Heart left ventricle (tissue), 16 donors: ENCODE measurements at places on chromosomes 12 and 14. TPM values are rescaled to one million over a fixed set of nuclear protein-coding genes. Genes with fewer than 3 reads are reported as not detected.

DNA sequence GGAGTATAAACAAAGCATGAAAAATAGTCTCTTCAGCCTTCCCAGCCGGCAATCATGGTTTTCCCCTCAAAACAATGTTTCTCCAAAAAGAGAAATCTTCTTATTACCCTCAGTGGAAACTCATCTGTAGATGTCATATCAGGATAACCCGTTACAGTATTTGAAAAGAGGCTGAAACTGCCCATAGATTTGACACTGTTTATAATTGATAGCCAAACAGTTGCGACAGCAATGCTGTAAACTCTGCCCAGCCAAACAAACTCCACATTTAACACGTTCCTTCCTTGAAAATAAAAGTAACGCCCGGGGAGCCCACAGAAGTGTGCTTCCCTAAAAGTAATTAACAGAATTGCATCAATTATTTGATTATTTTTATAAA is 201.3 kb upstream of the FOXN3 start:
- no peak for DNase-seq
- no peaks in the 10 kb centered on the region for H3K36me3 ChIP-seq
- peak overlapping the region; percentile 87 for H3K27ac ChIP-seq
- no peaks in the 10 kb centered on the region for H3K27me3 ChIP-seq

DNA sequence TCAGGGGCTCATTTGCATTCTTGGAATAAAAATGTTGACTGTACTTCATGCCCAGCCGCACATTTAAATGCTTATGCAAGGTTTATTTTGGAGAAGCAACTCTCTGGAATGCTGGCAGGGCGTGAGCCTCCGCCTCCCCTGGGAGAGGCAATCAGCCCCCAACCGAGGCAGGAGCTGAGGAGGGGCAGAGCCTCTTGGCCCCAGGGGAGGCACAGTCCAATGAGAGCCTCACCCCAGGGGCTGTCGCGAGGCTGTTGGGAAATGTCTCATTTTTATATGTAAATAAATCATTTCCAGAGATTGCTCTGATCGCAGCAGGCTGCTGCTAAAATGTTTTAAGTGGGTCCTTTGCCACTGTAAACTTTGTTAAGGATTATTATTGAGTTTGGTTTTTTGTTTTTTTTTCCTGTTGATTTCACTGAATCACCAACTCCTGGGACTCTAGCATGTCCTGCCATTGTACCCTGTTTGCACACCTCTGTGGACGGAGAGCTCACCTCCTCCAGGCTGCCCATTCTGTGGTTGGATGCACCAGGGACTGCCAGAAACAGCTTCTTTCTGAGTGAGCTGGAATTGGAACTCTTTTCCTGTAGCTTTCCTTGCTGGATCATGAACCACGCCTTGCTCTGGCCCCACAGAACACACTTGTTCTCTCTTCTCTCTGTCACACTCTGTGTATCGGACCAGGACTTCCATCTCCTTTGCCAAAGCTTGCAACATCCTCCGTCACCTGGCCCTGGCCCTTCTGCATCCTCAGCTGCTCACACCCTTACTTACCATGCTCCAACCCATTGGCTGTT is 46.9 kb upstream of the FAM181A start:
- no peaks in the 10 kb centered on the region for H3K27me3 ChIP-seq
- H3K4me3 ChIP-seq = no peak overlapping the region
- no peaks in the 10 kb centered on the region for H3K36me3 ChIP-seq
- H3K4me1 ChIP-seq = peaks cover 3% of the 10 kb centered on the region

- DNase-seq = no peak
- no peaks in the 10 kb centered on the region for H3K36me3 ChIP-seq
- H3K27ac ChIP-seq = peak overlapping the region; percentile 33
- no peaks in the 10 kb centered on the region for H3K27me3 ChIP-seq
- no peak overlapping the region for H3K4me3 ChIP-seq
- H3K4me1 ChIP-seq = no peaks in the 10 kb centered on the region
Measured at GRCh38 chr14:25037032-25037431, 12.9 kb downstream of the STXBP6 start.

- peaks cover 9% of the 10 kb centered on the region for H3K36me3 ChIP-seq
- H3K27me3 ChIP-seq = no peaks in the 10 kb centered on the region
- peaks cover 32% of the 10 kb centered on the region for H3K4me1 ChIP-seq
Measured at GRCh38 chr12:48351022-48351708, 446 bp upstream of the ZNF641 start.

DNA sequence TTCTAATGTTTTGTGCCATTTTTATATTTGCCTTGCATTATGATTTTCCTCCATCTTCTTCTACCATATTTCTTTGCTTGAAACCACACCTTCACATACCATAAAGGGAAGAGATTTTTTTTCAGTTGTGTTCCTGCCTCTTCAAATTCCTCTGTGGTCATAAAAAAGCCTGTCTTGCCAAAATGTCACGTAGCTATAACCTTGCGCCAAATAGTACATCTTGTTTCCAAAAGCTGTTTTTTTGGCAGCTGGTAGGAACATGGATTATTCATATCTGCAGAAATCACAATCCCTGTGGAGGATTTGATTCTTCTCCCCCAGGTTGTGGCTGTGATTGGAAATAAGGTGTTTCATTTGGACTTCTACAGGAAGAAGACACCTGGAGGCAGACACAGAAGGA is 133.6 kb upstream of the SLC35F4 start:
- no peak overlapping the region for H3K27ac ChIP-seq
- no peaks in the 10 kb centered on the region for H3K4me1 ChIP-seq
- H3K4me3 ChIP-seq = no peak overlapping the region
- no peaks in the 10 kb centered on the region for H3K27me3 ChIP-seq
- H3K36me3 ChIP-seq = no peaks in the 10 kb centered on the region
- no peak for DNase-seq

- H3K36me3 ChIP-seq = no peaks in the 10 kb centered on the region
- peaks cover 8% of the 10 kb centered on the region for H3K4me1 ChIP-seq
Measured at GRCh38 chr14:65412032-65412846, at the start of gene FUT8. Gene FUT8 (plus strand): TSS chr14:65412730. CDS start chr14:65561564, 148,834 bp downstream.

- peak overlapping the region; percentile 42 for H3K4me3 ChIP-seq
- no peaks in the 10 kb centered on the region for H3K4me1 ChIP-seq
- peaks cover under 1% of the 10 kb centered on the region for H3K27me3 ChIP-seq
- H3K27ac ChIP-seq = no peak overlapping the region
Measured at GRCh38 chr14:88188745-88189416, 134.2 kb downstream of the KCNK10 start.

- no peaks in the 10 kb centered on the region for H3K4me1 ChIP-seq
- H3K27ac ChIP-seq = no peak overlapping the region
- H3K4me3 ChIP-seq = no peak overlapping the region
- no peaks in the 10 kb centered on the region for H3K36me3 ChIP-seq
Measured at GRCh38 chr12:20946732-20947131, 136.2 kb downstream of the SLCO1B3 start.

GRCh38 chr12:108099778-108100489 is 29.2 kb upstream of the WSCD2 start:
- no peaks in the 10 kb centered on the region for H3K27me3 ChIP-seq
- no peak for DNase-seq
- no peaks in the 10 kb centered on the region for H3K4me1 ChIP-seq
- H3K36me3 ChIP-seq = no peaks in the 10 kb centered on the region
- no peak overlapping the region for H3K27ac ChIP-seq

GRCh38 chr12:89770391-89770790 is 61.8 kb upstream of the ATP2B1 start:
- H3K27me3 ChIP-seq = no peaks in the 10 kb centered on the region
- DNase-seq = no peak
- H3K27ac ChIP-seq = no peak overlapping the region
- no peak overlapping the region for H3K4me3 ChIP-seq

GRCh38 chr14:22515929-22516328 is 73.1 kb downstream of the DAD1 start:
- H3K4me3 ChIP-seq = no peak overlapping the region
- peaks cover 13% of the 10 kb centered on the region for H3K4me1 ChIP-seq
- H3K36me3 ChIP-seq = no peaks in the 10 kb centered on the region
- no peak overlapping the region for H3K27ac ChIP-seq
- H3K27me3 ChIP-seq = no peaks in the 10 kb centered on the region

- H3K27me3 ChIP-seq = no peaks in the 10 kb centered on the region
- H3K4me3 ChIP-seq = no peak overlapping the region
- no peak for DNase-seq
- H3K4me1 ChIP-seq = no peaks in the 10 kb centered on the region
- H3K36me3 ChIP-seq = no peaks in the 10 kb centered on the region
Measured at GRCh38 chr14:56744016-56744415, 66.3 kb downstream of the OTX2 start.

DNA sequence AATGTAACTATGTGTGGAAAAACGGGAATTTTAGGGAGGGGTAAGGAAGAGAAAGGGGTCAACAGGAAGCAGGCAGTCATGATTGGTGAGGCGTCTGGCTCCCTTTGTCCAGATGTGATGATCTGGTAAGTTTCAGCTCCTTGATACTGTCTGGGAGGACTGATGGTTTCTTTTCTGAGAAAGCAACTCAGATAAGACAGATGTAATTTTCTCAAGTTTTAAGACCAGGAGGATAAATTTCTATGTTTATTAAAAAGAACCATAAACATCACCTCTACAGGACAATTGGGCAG is 21.9 kb upstream of the AMN1 start:
- no peaks in the 10 kb centered on the region for H3K36me3 ChIP-seq
- H3K27me3 ChIP-seq = no peaks in the 10 kb centered on the region
- H3K4me1 ChIP-seq = peaks cover 69% of the 10 kb centered on the region
- no peak overlapping the region for H3K27ac ChIP-seq

DNA sequence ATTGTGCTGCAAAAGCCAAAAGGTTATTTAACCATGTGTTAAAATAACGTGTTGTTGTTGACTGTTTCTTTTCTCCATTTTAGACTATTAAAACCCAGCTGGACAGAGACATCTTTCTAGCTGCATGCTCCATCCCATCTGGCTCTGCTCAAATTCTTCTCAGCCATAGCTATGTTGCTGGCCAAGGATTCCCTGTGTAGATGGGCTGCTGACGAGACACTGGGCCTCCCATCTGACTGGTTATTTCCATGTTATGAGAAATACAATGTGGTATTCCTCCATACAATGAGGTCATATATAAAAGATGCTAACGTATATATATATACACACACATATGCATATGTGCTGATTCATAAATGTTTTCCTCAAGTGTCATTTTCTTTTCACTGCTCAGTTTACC is 30.1 kb downstream of the MED13L start:
- H3K27me3 ChIP-seq = no peaks in the 10 kb centered on the region
- H3K27ac ChIP-seq = no peak overlapping the region
- peaks cover 60% of the 10 kb centered on the region for H3K4me1 ChIP-seq

DNA sequence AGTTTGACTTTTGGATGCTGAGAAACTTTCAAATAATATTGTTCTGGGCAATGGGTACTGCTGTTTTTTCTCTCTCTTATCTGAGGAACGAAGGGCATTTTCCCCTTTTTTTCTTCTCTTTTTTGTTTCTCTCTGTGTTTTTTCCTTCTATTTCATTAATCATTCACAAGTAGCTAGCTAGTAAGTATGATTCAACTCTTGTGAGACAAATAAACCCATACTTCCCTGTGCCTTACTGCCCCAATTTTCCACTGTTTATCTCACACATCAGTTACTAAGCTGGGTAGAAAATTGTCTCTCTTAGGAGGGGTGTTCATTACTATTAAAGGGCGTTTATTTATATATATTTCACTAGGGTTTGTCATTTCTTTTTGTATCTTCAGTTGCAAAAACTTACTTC is 437.6 kb downstream of the RERGL start:
- H3K4me1 ChIP-seq = no peaks in the 10 kb centered on the region
- H3K4me3 ChIP-seq = no peak overlapping the region
- no peak for DNase-seq
- no peaks in the 10 kb centered on the region for H3K36me3 ChIP-seq
- no peaks in the 10 kb centered on the region for H3K27me3 ChIP-seq

DNA sequence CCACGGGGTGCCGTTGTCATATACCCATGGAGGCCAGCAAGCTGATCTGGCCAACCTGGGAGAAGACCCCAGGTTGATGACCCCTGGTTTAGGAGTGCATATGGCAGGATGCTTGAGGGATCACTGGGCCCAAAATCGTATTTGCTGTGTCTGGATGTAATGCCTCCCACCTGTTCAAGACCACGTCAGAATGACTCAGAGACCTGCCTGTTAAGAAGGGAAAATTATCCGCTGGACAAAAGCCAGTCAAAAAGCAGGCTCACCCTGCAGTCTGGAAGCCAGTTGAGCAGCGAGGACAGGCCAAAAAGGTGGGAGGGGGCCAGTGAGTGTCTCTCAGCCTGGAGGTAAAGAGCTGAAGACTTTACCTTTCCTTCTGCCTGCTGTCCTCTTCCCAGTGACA is 449.2 kb downstream of the DPF3 start:
- no peak for DNase-seq
- H3K27me3 ChIP-seq = no peaks in the 10 kb centered on the region
- no peak overlapping the region for H3K4me3 ChIP-seq

MYO1H gene
- 0.04 TPM for polyA plus RNA-seq

IAPP gene
- not detected for polyA plus RNA-seq

GALNT6 gene
- 0.08 TPM for polyA plus RNA-seq

RERG gene
- polyA plus RNA-seq = 5.3 TPM

TMEM63C gene
- polyA plus RNA-seq = 0.01 TPM

ZNF664 gene
- 67.4 TPM for polyA plus RNA-seq

KLRD1 gene
- 1.1 TPM for polyA plus RNA-seq

ERO1A gene
- polyA plus RNA-seq = 17.9 TPM
